ENCODE measurements at places on chromosomes 3 and 15.

DNA sequence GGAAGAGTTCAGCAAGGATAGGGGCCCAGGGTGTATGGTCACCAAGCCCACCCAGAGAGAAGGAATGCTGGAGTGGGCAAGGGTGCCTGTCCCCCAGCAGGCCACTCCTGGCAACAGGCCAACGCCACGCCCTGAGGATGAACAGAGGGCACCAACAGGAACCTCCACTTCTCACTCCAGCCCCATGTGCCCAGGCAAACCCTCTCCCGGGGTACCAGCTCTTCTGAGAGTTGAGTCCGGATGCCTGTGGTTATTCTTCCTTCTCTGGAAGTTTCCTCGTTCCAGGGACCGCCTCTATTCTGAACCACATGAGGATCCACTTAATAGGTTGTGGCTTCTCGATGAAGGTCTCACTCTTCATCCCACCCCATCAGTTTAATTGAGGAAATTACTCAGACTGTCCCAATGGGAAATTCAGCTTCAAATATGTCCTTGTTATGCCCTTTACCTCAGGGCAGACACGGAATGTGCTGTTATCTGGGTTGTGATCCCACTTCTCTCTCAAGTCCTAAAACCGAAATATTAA, 114.3 kb downstream of the LIPC start:
- DNase-seq = no peak

GRCh38 chr3:149581248-149581647, 76.6 kb downstream of the WWTR1 start:
- no peak for DNase-seq

DNA sequence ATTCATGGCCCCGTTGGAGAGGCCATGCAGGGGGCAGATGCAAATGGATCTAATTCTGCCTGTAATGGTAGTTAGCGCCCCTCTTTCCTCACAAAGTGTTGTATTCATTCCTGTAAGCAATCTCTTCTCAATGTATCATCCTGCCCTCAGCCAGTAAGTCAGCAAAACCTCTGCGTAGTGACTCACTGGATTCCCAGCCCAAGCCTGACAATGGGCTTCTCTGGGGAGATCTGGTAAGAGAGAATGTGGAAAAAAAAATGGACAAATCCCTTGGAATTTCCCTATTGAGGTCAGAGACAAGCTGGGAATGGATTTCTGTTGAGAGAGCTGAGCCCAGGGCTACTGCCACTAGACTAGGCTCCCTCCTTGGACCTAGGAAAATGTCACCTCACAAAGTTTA, 25.4 kb downstream of the ADPGK start:
- DNase-seq = no peak

- DNase-seq = no peak
Measured at GRCh38 chr3:197854596-197855343, 63.7 kb downstream of the LRCH3 start.

- DNase-seq = no peak
Measured at GRCh38 chr3:14678015-14678503, 3.1 kb downstream of the C3orf20 start.

GRCh38 chr15:74988007-74988800, 7.2 kb upstream of the SCAMP5 start:
- DNase-seq = no peak

DNA sequence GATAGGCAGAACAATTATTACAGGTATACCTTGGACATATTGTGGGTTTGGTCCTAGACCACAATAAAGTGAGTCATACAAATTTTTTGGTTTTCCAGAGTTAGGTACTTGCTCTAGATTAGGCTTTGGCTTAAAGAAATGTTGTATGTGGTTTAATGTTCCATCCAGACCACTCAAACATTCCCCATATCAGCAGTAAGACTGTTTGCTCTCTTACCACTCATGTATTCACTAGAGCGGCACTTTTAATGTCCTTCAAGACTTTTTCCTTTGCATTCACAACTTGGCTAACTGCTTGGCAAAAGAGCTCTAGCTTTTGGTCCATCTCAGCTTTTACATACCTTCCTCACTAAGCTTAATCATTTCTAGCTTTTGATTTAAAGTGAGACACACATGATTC, 250.5 kb upstream of the SETMAR start:
- DNase-seq = no peak

DNA sequence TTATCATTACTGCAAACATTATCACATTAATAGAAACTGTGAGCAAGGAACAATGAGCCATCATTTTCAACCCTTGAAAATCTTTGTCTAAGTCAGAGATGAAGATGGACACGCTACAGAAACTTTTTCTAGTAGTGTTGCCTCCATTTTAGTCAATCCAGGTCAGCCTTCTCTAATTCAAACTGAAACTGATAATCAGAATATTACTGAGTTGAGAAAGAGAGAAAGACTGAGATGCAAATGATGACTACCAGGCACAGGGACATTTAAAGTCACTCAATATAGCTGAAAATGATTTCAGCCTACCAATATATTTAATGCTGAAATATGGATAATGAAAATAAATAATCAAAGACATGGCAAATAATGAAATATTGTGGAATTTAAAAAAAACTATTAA, 261.4 kb downstream of the GBE1 start:
- no peak for DNase-seq

DNA sequence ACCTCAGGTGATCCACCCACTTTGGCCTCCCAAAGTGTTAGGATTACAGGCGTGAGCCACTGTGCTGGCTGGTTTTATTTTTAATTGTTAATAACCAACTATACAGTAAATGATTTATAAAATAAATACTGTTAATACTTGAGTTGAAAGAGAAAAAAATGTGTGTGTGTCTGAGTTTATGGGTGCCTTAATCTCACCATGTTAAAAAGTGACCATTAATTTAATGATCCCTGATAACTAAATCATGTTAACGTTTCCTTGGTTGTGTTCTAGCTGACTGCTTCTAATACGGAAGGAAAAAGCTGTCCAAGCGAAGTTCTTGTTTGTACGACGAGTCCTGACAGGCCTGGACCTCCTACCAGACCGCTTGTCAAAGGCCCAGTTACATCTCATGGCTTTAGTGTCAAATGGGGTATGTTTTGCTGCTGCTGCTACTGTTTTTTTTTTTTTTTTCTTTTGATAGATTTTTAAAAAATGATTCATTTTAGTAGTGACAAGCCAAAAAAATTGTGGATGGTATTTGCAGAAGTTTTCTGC, 113.5 kb downstream of the GHSR start:
- DNase-seq = no peak

- DNase-seq = no peak
Measured at GRCh38 chr15:70582143-70582945, 181.0 kb downstream of the UACA start.

GRCh38 chr3:18018491-18019160, 276.2 kb upstream of the TBC1D5 start:
- no peak for DNase-seq

DNA sequence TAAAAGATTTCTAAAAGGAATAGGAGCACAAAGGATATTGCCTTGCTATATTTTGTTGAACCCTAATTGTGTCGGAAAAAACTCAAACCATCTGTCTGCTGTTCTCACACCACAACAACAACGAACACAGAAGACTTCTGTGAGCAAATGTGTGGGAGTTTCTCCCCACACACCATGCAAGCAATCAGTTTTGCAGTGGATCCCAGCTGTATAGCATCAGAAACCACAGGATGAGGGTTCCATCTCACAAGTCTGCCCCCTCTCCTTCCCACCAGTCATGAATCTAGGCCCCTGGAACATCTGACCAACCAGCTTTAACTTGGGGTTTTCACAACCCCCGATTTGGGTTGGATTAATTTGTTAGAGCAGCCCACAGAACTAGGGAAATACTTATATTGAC, 91.3 kb upstream of the SLC4A7 start:
- no peak for DNase-seq

DNA sequence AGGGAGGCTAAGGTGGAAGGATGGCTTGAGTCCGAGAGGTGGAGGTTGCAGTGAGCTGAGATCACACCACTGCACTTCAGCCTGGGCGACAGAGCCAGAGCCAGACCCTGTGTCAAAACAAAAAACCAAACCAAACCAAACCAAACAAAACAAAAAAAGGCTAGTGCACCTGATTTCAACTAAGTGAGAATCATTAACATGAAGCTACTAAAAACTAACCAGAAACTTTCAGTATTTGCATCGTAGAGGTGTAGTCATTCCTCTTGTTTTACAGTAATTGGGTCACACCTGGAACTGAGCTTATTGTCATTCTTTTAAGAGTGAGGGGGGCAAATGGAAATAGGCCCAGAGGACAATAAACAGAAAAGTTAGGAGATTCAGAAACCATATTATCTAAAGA, 58.5 kb downstream of the ST6GAL1 start:
- DNase-seq = no peak

DNA sequence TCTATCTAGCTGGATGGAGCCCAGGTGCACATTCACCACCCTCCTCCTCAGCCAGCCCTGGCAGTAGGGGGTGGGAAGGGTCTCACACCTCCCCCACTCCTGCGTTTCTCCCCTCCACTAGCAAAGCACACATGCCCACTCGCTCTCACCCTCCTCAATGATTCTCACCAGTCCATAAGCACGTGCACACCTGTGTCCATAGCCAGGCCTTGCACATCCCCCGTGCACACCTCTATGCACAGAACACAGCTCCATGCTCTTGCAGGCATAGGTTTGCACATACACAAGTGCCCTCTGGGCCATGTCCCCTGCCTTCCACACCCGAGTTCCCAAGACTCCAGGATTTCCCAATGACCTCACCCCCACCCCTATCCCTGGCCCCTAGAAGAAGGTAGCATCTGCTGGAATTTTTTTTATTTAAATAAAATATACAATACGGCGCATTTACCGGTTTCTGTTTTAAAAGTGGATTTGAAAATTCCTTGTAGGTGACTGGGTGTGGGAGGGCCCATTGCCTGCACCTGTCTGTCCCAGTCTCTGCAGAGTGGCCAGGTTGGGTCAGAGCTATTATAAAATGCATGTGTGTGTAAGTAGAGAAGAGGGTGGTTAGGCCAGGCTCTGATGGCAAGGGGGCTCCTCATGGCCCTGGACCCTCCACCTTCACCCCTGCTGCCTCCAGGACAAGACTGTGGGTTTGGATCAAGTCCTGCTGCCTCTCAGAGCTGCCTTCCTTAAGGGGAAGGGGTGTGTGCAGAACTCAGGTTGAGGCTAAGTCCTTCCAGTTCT, 49.1 kb downstream of the HCN4 start:
- no peak for DNase-seq

DNA sequence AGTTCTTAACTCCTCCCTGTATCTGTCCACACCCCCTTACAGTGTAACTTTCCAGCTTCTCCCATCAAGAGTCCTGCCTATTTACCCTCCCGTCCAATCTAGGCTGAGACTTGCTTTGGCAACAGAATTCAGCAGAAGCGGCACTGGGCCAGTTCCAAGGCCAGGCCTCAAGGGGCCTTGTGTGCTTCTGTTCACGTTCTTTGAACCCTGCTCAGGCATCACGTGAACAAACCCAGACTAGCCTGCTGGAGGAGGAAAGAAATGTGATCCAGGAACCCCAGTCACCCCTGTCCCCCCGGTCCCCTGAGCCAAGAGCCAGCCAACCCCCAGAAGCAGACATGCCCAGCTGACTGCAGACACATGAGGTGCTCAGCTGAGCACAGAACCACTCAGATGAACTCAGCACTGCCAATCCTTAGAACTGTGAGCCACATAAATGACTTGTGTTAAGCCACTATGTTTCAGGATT, 76.1 kb upstream of the DCLK3 start:
- DNase-seq = no peak

All from activated CD8-positive, alpha-beta memory T cell treated with anti-CD3 and anti-CD28 coated beads for 1 hour (primary cell).